ENCODE measurements at places on chromosomes 12 and 14.

DNA sequence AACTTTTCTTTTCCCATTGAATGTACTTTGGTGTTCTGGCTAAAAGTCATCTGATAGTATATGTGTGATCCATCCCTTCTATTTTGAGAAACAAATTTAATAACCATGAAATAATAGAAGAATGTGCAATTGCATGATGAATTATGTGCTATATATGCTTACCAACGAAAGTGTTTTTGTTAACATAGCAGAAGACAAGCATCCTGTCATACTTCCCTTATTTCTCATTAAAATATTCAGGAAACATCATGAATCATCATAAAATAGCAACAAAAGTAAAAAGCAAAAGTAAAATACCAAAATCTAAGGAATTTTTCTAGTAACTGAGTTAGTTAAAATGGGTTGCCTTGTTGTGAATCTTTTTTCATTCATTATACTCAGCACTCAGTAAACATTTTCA lies 409.0 kb upstream of the PDE3A start:
- DNase-seq: no peak

DNA sequence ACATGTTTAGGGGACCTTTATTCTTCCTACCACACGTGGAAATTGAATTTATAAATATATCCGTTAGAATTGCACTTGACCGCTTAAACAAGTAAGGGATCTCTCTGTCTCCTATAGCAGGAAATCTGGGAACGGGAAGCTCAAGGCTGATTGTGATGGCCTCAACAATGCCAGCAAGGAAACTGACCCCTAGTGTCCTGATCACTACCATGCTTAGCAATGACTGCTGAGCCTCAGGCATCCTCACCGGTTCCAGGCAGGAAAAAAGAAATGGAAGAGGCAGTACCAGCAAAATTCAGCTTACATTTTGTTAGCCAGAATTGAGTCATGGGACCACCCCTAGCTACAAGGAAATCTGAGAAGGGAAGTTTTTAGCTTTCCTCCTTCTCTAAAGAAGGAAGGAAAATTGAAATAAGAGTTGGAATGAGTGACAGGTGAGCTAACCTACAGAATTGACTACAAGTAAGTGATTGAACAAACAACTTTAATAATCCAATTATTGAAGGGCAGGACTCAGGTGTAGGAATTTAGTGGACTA lies 43.9 kb upstream of the AMN1 start:
- no peak for DNase-seq

- DNase-seq: no peak
Observed at GRCh38 chr14:31716208-31716607, 155.0 kb downstream of the NUBPL start.

- DNase-seq: no peak
Observed at GRCh38 chr14:83548061-83548839, 1981.7 kb upstream of the FLRT2 start.

GRCh38 chr14:64409126-64409920 lies 21.2 kb downstream of the MTHFD1 start:
- DNase-seq: no peak

DNA sequence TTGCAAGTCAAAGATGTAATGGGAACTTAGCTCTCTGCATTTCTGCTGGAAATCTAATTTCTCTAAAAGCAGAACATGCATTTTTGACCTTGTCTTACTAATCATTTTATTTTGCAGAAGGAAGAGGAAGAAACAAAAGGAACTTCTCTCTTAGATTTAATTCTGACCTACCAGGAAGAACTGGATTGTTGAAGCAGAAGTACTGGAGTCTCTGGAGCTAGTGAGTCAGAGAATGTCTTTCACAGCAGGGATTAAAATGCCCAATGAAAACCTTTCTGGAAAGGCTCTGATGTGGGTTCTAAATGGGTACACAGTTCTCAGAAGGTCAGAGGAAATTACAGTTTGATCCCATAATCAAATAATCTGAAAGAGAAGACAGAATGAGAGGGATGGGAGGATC lies 70.8 kb upstream of the GNG2 start:
- no peak for DNase-seq

- no peak for DNase-seq
Observed at GRCh38 chr12:54140588-54141388, 48.0 kb downstream of the SMUG1 start.

DNA sequence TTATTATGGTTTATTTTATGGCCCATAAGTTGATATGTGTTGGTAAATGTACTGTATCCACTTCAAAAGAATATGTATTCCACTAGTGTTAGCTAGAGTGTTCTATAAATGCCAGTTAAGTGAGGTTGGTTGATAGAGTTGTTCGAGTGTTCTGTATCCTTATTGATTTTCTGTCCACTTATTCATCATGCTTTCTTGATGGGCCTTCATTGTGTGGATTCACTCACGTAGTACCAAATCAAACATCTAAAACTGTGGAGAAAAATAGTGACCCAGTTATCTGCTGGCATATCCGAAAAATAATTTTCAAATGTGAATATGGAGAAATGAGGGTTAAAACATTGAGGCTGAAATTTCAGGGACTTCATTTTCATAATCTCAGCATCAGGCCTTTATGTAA lies 230.4 kb downstream of the TRHDE start:
- DNase-seq: no peak

DNA sequence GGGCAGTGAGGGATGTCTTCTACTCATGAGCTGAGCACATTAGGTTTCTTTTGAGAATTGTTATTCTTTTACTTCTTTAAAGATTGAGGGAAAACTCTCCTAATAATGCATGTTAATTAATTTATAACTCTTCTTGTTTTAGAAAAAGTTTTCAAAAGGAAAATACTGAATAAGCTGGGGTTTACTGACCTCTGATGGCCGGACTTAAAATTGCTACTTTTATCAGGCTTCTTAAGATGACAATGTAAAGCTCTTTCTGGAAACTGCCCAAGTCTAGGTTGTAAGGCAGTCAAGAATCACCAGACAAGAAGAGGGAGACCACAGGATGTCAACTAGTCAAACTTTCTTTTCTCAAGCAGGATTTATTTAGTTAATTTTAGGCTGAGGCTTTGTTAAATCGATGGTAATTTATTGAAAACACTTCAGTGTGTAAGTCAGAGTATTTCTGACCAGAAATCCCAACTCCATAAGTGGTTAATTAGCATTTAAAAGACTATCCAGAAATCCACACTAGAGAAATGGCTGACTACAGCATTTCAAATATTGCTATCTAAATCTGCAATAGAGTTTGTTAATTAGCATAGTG lies 82.1 kb downstream of the AVPR1A start:
- DNase-seq: peak; percentile 41

DNA sequence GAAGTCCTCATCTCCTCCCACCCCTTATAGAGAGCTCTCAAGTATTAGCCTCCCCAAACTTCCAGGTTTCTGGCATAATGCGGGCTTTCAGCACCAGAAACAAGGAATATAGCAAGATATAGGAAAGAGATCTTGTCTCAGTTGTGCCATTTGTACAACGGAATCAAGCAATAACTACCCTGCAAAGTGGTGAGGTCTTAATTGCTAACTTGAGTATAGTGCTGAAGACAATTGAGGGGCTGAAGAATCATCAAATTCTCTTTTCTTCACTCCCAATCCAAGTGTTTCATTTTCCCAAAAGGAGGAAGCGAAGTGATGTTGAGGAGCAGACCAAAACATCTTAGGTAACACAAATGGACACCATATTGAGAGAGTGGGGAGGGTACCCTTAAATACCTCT lies 26.8 kb upstream of the ANP32D start:
- no peak for DNase-seq

GRCh38 chr12:113875691-113876090 lies 90.4 kb downstream of the RBM19 start:
- DNase-seq: no peak

DNA sequence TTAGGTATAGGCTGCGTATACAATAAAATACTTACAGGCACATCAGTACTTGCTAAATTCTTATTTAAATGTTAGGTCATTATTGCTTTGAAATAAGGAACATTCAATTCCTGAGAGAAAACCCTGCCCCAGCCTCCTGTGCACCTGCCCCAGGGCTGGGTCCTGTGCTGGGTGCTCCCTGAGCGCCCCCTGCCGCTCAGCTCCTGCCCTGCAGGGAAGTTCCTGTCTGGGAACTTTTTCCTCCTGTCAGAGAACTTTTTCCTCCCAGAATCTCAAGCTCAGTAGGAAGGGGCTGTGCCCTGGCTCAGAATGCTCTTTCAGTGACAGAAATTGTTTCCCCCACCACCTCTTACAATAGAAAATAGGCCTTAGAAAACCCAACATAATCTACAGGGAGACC lies 751.1 kb downstream of the TMEM121 start:
- DNase-seq: no peak

DNA sequence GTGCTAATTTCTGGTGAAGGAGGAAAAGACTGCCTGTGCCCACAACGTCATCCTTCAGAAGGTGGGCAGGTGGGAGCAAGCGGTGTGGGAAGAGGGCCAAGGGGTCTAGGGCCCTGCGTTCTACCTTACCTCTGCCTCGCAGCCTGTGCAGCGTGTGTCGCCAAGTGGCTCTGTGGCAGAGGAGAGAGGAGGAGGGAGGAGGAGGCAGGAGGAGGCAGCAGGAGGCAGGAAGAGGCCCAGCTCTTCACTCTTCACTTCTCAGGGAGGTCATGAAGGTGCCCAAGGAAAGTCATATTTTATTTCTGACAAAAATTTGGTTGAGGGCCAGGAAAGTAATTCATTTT lies 177.9 kb downstream of the MYRFL start:
- DNase-seq: no peak

- peak; percentile 58 for DNase-seq
Observed at GRCh38 chr12:56565510-56566101, 44.0 kb downstream of the RBMS2 start.

DNA sequence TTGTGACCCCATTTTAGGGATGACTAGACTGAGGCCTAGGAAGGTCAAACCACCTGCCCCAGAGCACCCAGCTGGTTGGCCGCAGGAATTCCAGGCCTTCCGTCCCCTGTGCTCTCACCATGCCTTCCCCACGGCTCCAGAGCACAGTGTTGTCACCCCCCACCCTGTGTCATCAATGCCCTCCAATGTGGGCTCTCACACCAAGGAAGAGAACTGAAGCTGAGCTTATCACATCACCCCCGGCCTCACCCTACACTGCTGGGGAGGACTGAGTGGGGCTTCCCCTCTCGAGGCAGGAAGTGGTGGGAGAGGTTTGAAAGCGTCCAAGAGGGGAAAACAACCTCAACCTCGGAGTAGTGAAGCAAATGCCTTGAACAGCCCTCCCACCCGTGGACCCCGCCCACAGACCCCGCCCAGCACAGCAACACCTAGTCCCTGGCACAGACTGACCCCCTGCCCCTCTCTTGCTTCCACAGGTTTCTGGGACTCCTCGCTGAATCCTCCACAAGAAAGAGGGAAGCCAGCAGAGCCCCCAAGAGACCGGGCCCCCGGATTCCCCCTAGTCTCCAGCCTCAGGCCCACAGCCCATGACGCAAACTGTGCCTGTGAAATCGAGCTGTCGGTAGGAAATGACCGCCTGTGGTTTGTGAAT lies 97.2 kb downstream of the LGMN start:
- DNase-seq: no peak

DNA sequence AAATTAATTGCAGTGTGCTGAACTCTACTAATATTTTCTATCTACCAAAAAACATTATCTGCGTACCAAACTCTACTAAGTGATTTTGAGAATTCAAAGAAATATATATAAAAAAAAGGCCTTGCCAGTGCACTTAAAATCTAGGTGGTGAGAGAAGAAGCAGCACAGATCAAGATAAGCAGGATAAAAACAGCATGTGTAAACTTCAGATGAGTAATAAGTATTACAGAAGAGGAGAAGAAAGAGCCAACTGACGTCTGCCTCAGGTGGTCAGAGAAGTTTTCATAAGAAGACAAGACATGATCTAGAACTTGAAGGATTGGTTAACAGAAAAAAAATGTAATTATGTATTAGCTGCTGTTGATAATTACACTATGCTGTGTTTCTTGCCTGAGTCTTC lies 166.4 kb downstream of the DUSP6 start:
- no peak for DNase-seq

GRCh38 chr12:60475825-60476224 lies 880.0 kb downstream of the SLC16A7 start:
- no peak for DNase-seq

GRCh38 chr12:2477009-2477766 lies 317.6 kb upstream of the FKBP4 start:
- DNase-seq: no peak

GRCh38 chr14:102891556-102891955 lies 30.9 kb upstream of the AMN start:
- DNase-seq: no peak

GRCh38 chr14:73714656-73715081 lies 485 bp upstream of the PNMA1 start:
- DNase-seq: no peak

GRCh38 chr14:56874375-56874774 lies 64.1 kb upstream of the OTX2 start:
- DNase-seq: no peak

GRCh38 chr14:30610787-30611343 lies 11.3 kb upstream of the SCFD1 start:
- DNase-seq: peak; percentile 53

- no peak for DNase-seq
Observed at GRCh38 chr12:53161119-53161911, 19.2 kb upstream of the ZNF740 start.

DNA sequence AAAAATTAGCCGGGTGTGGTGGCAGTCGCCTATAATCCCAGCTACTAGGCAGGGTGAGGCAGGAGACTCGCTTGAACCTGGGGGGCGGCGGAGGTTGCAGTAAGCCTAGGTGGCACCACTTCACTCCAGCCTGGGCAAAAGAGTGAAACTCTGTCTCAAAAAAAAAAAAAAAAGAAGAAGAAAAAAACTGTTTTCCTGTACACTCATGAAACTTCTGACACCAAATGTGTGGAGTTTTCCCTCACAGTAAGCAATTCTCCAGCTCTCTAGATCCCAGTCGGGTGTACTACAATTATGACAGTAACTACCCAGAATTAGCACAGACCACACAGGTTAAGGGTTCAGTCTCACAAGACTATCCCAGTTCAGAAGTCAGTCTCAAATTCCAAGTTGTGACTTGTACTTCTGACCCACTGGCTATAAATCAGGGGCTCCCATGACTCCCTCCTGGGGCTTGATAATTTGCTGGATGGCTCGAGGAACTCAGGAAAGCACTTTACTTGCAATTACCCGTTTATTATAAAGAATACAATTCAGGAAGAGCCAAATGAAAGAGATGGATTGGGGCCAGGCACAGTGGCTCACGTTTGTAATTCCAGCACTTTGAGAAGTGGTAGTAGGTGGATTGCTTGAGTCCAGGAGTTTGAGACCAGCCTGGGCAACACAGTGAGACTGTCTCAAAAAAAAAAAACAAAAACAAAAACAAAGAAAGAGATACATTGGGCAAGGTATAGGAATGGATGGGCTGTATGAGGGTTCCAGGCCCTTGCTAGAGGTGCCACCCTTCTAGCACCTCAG lies 12.4 kb upstream of the ARF6 start:
- no peak for DNase-seq

DNA sequence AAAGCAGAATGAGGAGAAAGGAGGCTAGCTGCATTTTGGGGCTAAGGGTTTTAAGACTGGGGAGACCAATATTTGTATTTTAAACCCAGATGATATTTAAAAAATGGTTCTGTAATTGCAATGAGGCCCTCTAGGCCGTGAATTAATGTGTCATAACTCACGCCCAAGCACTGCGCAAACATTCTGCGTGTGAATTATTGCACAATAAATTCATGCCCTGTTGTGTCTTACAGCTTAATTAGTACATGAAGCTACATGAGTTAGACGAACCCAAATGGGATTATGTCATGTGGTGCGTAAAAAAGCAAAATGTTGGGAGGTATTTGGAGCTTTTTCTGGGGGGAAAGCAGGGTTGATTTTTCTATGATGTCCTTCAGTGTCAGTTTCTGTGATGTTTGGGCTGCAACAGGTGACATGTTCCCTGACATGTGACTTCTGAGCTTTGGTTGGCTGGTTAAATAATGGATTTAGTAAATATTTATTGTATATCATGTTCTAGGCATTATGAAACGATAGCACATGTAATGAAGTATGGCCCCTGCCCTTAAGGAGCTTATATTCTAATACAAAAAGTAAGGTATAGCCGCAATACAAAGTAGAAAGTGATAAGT lies 30.4 kb upstream of the CISTR start:
- no peak for DNase-seq

Measured in brain pericyte (primary cell).